NAMALWA (cell line): ENCODE measurements at places on chromosomes 12 and 14.
A peak's percentile ranks its signal among the peaks of the same experiment; 100 is the strongest.

DNA sequence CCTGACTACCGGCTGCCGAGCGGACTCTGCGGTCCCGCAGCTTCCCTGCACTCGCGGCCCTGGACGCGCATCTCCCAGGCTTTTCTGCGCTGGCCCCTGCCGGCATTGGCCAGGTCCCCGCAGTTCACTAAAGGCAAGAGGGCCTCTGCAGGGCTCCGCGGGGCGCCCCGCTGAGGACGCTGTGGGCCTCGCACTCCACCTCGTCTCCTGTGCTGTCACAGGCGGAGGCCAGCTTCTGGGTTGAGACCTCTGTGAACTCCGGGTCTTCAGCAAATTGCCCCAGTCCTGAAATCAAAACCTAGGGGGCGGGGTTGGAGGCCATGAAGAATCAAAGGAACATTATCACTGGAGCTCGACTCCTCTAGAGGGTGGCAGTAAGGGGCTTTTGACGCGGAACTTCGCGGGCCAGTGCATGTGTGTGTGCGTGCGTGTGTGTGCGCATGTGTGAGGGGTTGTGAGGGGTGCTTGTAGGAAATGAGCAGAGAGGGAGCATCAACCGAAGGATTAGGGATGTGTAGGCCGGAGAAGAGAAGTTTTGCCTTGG is 68.5 kb upstream of the CAPRIN2 start:
- DNase-seq, result no peak

- peak; percentile 86 for DNase-seq
Observed at GRCh38 chr12:71746974-71747611, 7.6 kb upstream of the RAB21 start.

- no peak for DNase-seq
Observed at GRCh38 chr14:97719931-97720330, 922.7 kb downstream of the VRK1 start.

GRCh38 chr14:87030197-87030596 is 962.8 kb downstream of the GALC start:
- no peak for DNase-seq

DNA sequence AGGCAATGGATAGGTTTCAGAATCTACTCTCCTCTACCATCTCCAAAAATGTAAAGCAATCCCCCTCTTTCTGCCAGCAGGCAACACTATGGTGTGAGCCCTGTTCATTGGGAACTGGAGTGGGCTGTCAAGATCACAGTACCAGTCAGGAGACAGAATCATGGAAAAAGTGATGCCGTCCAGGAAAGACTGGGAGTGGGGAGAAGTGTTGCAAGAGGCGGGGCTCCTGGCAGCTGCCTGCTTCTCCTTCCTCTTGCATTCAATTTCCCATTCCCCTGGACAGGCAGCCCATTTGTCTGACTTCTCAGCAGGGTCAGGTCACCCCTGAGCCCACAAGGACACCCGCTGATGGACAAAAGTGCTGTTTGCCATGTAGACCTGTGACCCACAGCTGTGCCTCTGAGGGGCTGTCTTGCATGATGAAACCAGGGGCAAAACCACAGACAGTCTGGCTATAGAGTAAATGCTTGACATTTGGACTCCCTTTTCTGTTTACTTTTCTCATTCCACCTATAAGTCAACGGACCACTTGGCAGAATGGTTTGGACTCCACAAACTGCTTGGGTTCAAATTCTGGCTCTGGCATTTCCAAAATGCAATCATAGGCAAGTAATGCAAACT is 30.1 kb upstream of the RPH3A start:
- DNase-seq, result no peak

GRCh38 chr12:133130038-133130807 is at the start of the genes ZNF10 and ZNF891:
Gene ZNF10, plus strand, starts transcription at chr12:133130627. Its CDS starts 13,866 bp downstream, at chr12:133144493.
Gene ZNF891, minus strand, starts transcription at chr12:133130274. Its CDS starts 8,356 bp downstream, at chr12:133121918.
- DNase-seq, result peak; percentile 96

- peak; percentile 81 for DNase-seq
Observed at GRCh38 chr14:63727736-63728728, at the start of gene SGPP1. Gene SGPP1, minus strand, starts transcription at chr14:63728065. Its CDS starts 121 bp downstream, at chr14:63727944.

GRCh38 chr14:65210118-65210821 is 108.0 kb upstream of the MAX start:
- peak; percentile 21 for DNase-seq

GRCh38 chr12:118359541-118359915 is 13.2 kb downstream of the TAOK3 start:
- peak; percentile 76 for DNase-seq

DNA sequence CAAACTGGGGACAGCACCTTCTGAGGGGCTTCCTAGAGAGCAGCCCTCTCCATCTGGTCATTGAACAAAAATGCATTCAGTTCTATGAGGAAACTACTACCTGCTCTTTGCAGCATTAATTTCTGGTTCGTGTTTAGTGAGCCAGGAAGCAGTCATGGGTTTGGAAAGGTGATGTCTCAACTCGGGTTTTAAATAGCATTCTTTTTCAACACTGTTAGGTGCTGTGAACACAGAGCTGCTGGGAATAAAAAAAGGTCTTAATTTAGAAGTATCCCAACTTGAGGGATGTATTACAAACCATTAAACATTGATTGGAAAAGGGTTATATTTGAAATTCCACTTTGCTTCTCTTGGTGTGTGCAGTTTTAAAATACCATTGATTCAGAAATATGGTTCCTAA is 9.3 kb downstream of the MYO1H start:
- DNase-seq, result no peak

DNA sequence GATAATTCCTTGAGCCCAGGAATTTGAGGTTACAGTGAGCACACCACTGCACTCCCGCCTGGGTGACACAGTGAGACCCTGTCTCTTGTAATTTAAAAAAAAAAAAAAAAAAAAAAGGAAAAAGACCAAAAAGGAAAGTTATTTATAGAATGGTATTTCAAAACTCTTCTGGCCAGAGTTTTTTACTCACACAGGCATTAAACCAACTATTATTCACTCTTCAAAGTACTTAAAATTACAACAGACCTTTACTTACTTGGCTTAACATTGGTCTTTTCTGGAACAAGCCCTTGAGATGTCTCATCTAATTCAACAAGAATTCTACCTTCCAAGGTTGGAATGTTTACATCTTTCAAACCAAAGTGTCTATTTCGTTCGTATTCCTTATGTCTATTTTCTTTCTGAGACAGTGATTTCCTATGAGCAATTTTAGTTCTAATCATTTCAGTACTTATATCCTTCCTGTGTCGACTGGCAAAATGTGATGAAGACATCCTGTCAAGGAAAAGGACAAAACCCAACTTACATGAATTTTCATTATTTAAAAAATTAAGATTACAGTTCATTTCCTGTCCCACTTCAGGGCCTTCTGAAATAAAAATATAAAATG is 2.6 kb downstream of the DLGAP5 start:
- DNase-seq, result no peak

DNA sequence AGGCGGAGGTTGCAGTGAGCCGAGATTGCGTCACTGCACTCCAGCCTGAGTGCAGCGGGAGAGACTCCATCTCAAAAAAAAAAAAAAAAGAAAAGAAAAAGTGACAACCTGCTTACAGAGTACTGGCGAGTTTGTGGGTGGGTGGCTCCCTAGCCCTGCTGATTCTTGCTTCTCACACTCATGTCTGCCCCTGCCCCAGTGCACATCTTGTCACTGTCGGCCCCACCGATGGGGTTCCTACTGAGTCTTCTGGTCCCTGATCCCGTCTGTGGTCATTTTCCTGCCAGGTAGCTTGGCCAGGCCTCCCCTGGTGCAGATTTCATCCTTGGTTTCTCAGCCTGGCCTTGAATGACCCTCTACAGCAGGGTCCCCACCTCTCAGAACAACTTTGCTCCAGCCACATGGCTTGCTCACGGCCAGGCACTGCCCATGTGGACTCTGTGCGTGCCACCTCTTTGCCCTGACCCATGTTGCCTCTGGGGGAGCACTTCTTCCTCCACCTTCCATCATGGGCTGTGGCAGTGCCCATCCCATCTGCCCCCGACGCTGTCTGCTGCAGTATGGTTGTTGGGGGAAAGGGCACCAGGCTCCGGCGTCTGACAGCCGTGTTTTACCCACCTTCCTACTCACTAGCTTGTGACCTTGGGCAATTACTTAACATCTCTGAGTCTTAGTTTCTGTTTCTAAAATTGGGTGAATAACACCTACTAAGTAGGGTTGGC is 2.1 kb upstream of the PTPN6 start:
- peak; percentile 51 for DNase-seq

DNA sequence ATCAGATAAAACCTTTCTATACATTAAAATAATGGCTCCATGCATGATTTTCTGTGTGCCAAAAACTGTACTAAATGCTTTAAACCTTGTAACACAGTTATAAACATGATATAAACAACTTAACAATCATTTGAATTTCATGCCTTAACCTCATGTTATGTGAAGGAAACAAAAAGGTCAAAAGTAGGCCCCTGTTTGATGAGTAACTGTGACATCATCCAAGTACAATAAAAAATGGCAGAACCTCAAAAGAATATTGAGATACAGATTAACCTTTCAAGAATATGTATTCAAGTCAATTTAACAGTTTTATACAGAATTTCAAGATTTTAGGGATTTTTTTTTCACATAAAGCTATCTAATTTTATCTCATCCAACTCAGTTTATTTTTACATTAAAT is 310.7 kb upstream of the DCN start:
- DNase-seq, result no peak

GRCh38 chr12:110581931-110582275 is 1.2 kb downstream of the PPTC7 start:
- DNase-seq, result peak; percentile 48

DNA sequence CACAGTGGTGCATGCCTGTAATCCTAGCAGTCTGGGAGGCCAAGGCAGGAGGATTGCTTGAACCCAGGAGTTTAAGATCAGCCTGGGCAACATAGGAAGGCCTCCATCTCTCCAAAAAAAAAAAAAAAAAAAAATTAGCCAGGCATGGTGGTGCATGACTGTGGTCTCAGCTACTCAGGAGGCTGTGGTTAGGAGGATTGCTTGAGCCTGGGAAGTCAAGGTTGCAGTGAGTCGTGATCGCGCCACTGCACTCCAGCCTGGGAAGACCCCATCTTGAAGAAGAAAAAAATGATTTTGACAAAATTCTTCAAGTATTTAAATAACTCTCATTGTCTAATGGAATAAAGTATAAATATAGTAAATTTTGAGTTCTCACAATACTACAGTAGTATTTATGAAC is 219.2 kb upstream of the SSTR1 start:
- no peak for DNase-seq

DNA sequence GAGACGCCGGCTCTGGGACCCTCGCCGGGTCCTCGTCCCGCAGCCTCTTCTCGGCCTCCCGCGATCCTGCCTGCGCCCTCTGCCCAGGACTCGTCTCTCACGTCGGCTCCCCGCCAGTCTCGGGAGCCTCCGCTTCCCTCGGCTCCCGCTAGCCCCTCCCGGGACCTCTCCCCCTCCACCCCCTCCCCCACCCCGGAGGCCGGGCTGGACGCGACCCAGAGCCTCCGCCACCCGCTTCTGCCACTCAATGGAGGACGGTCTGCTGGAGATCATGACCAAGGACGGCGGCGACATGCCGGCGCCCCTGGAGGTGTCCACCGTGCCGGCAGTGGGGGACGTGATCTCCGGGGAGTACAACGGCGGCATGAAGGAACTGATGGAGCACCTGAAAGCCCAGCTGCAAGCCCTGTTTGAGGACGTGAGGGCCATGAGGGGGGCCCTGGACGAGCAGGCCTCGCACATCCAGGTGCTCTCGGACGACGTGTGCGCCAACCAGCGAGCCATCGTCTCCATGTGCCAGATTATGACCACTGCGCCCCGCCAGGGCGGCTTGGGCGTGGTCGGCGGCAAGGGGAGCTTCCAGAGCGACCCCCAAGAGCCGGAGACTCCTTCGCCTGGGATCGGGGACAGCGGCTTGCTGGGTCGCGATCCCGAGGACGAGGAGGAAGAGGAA is 568 bp downstream of the CCDC184 start:
- DNase-seq, result no peak

DNA sequence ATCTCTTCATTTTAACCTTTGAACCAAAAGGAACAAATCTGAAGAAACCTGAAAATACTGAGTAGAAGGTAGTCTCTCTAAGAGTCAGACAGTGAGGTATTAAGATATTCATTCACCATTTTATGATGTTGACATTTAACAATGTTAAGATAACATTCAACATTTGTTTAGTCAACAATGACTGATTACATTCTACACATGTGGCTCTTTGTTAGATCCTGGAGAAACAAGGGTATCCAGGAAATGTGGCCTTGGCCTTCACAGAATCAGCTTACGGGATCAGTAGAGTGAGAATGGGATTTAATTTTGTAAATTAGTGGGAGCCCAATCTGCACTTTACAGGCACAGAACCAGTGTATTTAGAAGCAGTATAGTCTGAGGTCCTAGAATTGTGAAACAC is 355.5 kb downstream of the KCNH5 start:
- no peak for DNase-seq

DNA sequence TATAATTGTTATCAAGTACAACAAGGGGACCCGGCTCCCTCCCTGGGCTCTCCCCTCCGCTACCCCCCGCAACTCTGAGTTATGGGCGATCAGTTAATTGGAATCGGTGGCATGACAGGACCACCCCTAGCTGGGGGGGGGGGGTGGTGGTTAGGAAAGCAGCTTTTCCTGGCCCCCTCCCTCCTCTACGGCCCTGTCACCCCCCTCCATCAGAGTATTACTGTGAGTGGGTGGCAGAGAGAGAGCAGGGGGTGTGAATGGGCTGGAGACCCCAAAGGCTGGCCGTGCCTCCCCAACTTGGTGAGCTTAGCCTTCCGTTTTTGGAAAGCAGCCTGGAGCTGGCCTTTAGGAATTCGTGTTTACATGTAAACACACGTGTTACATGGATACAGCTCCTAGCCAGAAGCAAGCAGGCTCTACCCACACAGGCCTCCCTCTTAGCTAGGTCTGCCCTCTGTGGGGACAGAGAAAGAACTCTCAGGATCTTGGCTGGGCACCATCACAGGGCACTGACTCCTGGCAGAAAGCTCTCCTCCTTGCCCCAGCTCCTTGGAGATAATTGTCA is 1.1 kb upstream of the HOXC4 start:
- no peak for DNase-seq

GRCh38 chr12:14589169-14590004 is 21.7 kb upstream of the PLBD1 start:
- DNase-seq, result no peak

DNA sequence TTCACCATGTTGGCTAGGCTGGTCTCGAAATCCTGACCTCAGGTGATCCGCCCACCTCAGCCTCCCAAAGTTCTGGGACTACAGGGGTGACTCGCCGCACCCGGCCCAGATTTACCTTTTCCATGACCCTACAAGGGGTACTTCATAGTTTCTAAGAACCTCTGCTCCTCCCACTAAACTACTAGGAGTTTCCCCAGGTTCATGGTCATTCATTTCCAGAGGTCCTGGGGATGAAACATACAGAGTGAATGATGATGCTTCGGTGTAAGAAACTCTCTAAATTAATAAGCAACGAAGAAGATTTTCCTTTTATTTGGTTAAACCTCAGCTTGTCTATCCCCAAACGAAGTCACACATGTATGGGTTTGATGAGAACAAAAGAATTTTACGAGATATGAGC is 56.9 kb downstream of the AMN start:
- DNase-seq, result no peak

- DNase-seq, result peak; percentile 13
Observed at GRCh38 chr12:45122768-45123380, 72.0 kb upstream of the DBX2 start.

DNA sequence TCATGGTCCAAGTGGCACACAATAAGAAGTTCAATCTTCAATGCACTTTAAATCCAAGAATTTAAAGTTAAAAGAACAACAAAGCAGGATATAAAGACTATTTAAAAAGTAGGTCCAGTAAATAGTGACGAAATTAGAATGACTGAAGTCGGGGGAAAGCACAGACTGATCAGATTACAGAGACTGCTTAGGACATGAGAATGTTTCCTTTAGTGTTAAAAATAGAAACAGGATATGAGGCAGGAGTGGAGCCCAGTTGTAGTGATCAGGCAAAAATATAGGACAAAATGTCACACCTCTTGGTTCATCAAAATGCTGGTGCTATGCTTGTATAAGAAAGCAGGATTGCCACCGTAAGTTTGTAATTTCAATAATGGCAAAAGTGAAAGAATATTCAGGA is 52.2 kb upstream of the CD163 start:
- DNase-seq, result no peak
